ENCODE measurements at places on chromosomes 2 and 18. TPM values are rescaled to one million over a fixed set of nuclear protein-coding genes. Genes with fewer than 3 reads are reported as not detected.

DNA sequence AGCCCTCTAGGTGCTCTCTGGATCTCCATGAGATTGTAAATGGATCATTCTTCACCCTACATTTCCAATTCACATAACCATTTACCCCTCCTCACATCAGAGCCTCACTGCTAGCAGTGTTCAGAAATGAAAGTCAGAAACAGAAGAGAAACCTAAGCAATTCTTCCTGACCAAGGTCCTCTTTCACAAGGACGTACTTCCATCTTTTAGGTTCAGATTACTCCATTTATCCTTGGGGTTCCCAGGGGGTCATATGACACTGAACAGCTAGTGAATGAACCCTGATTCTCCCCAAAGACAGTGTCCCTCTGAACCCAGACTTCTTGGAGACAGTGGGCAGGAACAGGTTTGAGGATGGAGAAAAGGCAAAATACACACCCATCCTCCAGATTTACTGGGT, 12.9 kb upstream of the MARCO start:
- DNase-seq, result no peak

- DNase-seq, result no peak
Observed at GRCh38 chr2:197304556-197305011, 6.0 kb downstream of the ANKRD44 start.

- DNase-seq, result no peak
Observed at GRCh38 chr2:23614701-23615100, 229.7 kb downstream of the KLHL29 start.

Gene CD28
- total RNA-seq, result 52.7 TPM

DNA sequence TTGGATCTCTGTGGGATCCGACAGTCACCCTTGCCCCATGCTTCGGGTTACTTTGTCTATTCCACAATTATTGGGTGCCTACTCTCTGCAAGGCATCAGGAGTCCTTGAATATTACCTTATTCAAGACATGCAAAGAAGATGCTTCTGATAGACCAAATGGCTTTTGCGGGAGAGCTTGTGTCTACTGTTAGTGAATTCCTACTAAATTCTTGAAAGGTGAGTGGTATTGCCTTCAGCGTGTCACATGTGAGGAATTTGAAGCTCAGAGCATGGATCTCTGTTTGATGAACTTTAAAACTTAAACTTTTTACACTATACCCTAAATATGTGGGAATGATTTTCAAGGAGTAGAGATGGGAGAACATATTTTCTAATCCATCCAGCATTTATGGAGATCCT, 184.4 kb downstream of the LTBP1 start:
- no peak for DNase-seq

Gene MYO5B
- total RNA-seq, result not detected

DNA sequence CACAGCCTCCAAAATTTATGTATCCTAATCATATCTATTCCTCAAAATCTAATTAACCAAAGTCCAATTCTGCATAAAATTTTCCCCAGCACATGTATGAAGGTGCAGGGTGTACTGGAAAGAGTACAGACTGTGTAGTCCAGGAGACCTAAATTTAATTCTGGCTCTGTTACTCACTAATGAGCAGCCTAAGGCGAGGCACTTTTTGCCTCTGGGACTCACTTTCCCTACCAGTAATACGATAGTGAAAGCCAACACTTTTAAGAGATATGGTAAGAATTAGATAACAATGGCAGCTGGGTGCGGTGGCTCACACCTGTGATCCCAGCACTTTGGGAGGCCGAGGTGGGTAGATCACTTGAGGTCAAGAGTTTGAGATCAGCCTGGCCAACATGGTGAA, 177.7 kb downstream of the PIEZO2 start:
- DNase-seq, result no peak

DNA sequence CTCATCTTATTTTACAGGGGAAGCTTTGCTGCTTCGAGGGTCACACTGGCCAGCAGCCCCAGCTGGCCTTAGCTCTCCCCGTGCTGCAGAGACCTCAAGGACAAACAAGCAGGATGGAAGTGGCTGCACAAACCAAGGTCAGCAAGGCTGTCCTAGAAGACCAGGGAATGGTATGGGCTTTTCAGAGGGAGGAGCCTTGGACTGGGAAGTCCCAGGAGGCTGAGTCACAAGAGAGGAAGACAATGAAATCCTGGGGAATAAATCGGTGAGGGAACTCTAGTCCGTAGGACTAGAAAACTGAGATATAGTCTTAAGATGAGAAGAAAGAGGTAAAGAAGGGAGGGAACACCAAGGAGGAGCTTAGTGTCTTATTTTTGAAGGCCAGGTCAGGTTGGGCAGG, 15.7 kb downstream of the CREG2 start:
- no peak for DNase-seq

DNA sequence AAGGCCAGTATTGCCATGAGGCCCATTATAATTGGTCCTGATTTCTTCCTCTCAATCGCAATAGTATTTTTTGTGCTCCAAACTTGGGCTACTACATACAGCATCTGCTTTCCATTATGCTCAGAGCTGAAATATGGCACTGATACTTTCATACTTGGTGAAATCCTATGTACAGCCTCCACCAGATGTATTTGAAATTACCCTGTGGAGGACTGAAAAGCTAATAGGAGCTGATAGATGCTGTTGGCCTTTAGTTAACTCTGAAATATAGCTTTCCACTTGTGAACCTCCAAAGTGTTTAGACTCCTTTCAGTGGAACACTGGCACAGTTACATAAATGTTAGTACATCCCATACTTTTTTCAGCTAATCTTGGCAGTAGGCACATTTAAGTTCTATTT, 205.7 kb downstream of the NEDD4L start:
- no peak for DNase-seq

Gene RAB31
- 0.94 TPM for total RNA-seq

GRCh38 chr2:118012778-118013177, 1.1 kb downstream of the CCDC93 start:
- no peak for DNase-seq

DNA sequence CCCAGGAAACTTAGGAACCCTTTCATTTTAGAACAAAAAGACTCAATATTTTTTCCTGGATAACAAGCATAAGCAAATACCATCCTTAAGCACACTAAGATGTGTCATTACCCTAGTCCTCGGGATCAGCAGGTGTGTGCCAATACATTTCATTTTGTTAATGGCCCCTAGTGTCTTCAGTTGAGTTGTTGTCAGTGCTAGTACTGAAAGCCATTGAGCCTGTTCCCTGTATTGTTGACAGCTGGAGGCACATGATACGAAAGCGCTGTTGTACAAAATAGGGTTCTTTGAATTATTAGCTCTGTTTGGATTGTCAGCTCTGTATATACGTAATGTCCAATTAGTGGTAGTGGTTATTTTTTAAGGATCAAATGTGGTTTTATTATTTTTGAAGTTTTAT, 29.5 kb downstream of the VAPA start:
- no peak for DNase-seq

DNA sequence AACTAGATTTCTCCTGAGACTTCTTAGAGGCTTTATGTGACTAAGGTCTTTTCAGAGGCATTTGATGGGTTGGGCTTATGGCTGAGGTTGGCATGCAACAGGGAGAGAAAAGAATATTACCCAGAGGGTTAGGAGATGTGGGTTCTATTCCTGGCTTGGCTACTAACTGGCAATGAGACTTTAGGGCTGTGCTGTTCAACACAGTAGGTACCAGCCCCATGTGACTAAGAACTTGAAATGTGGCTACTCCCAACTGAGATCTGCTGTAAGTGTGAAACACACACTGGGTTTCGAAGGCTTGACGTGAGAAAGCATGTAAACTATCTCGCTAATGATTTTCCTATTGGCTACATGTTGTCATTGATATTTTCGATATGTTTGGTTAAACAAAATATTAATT, 324.9 kb upstream of the SLC14A2 start:
- DNase-seq, result no peak

DNA sequence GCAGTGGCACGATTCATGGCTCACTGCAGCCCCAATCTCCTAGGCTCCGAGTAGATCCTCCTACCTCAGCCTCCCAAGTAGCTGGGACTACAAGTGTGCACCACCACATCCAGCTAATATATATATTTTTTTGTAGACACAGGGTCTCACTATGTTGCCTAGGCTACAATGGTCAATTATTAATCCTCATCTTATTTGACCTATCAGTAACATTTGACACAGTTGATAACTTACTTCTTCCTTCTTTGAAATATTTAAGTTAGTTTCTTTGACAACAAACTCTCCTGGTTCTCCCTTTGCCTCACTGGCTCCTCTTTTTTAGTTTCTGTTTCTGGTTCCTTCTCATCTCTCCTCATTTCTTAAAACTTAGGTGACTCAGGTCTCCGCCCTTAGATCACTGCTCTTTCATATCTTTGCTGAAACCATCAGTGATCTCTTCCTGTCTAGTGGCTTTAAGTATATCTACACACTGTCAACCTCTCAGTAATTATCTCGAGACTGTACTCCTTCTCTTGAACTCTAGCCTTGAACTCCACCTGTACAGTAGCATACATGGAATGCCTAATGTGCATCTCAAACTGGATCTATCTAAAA, 11.5 kb downstream of the PGAP1 start:
- no peak for DNase-seq

Gene ANKRD62
- not detected for total RNA-seq

- no peak for DNase-seq
Observed at GRCh38 chr18:34794348-34794747, 84.2 kb downstream of the DTNA start.
